Frontal cortex (tissue), 4 donors: ENCODE measurements at places on chromosomes 16 and 17.

DNA sequence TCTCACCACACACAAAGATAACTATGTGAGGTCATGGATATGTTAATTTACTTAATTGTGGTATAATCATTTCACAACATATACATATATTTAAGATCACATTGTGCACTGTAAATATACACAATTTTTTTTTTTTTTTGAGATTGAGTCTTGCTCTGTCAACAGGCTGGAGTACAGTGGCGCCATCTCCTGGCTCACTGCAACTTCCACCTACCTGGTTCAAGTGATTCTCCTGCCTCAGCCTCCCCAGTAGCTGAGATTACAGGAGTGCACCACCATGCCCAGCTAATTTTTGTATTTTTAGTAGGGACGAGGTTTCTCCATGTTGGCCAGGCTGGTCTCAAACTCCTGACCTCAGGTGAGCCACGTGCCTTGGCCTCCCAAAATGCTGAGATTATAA is 11.5 kb upstream of the PRSS54 start:
- no peak for DNase-seq

GRCh38 chr16:11551842-11552241 is 34.9 kb downstream of the LITAF start:
- no peak for DNase-seq

DNA sequence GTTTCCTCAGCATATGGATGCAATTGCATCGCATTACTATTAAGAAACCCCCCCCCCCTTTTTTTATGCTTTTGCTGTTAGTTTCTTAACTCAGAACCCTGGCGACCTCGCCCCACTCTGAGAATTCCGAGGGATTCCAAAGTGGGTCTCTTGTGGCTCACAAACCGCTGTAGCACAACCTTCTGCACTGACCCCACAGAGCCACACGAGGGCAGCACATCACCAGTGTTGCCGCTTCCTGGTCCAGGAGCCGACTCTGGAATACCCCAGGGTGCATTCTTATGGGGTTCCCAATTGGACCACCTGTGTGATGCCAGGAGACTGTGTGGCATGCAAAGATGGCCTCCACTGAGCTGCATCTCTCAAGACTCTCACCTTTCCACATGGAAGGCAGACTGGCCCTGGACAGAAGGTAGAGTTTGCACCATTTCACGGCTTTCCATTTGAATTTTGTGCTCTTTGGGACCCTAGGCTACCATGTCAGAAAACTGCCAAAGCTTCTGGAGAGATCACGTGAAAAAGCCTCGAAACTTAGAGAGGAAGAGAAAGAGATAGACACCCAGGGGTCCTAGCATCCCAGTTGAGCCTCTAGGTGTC is 432.7 kb upstream of the ASIC2 start:
- DNase-seq, result no peak

- no peak for DNase-seq
Measured at GRCh38 chr16:57472665-57473060, 10.2 kb downstream of the POLR2C start.

GRCh38 chr17:68759343-68760140 is 158.4 kb upstream of the FAM20A start:
- peak; percentile 80 for DNase-seq

DNA sequence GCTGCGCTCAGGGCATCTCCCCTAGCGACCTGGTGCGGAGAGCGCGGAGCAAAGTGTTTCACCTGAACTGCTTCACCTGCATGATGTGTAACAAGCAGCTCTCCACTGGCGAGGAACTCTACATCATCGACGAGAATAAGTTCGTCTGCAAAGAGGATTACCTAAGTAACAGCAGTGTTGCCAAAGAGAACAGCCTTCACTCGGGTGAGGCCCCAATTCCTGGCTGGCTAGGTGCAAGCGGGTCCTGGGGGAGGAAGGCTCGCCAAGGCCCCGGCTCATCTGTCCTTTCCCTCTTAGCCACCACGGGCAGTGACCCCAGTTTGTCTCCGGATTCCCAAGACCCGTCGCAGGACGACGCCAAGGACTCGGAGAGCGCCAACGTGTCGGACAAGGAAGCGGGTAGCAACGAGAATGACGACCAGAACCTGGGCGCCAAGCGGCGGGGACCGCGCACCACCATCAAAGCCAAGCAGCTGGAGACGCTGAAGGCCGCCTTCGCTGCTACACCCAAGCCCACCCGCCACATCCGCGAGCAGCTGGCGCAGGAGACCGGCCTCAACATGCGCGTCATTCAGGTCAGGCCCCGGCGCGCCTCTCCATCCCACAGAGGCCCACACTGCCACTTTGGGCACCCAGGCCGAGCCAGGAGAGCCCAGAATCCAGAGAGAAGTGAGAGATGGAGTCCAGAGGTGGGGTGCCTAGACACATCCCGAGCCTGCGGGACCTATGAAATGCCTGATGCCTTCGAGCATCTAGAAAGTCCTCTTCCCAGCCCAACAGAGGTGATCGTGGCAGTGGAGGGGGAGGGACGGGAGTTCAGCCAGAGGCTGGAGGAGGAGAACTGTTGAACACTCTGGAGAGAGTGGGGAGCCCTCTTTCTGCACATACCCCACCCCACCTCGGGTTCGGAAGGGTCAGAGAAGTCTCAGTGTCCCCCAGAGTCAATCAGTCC is 3.3 kb downstream of the LHX1 start:
- no peak for DNase-seq
